ENCODE measurements at places on chromosomes 2 and 18. TPM values are rescaled to one million over a fixed set of nuclear protein-coding genes. Genes with fewer than 3 reads are reported as not detected.
A peak's percentile ranks its signal among the peaks of the same experiment; 100 is the strongest.

CCDC102B gene
- total RNA-seq, result 19.7 TPM

- H3K27ac ChIP-seq, result peak overlapping the region; percentile 88
- no peaks in the 10 kb centered on the region for H3K27me3 ChIP-seq
- no peaks in the 10 kb centered on the region for H3K36me3 ChIP-seq
- H3K4me1 ChIP-seq, result peaks cover 15% of the 10 kb centered on the region
Observed at GRCh38 chr2:26298286-26298637, 47.7 kb upstream of the SELENOI start.

- no peak overlapping the region for H3K4me3 ChIP-seq
- H3K4me1 ChIP-seq, result no peaks in the 10 kb centered on the region
- H3K36me3 ChIP-seq, result peaks cover 3% of the 10 kb centered on the region
- DNase-seq, result no peak
- no peak overlapping the region for H3K27ac ChIP-seq
Observed at GRCh38 chr18:36025025-36025424, 42.3 kb downstream of the RPRD1A start.

GRCh38 chr2:102080451-102081242 is 61.9 kb upstream of the IL1R1 start:
- H3K4me1 ChIP-seq, result peaks cover 17% of the 10 kb centered on the region
- H3K27me3 ChIP-seq, result no peaks in the 10 kb centered on the region
- no peak overlapping the region for H3K27ac ChIP-seq
- no peak for DNase-seq
- no peaks in the 10 kb centered on the region for H3K36me3 ChIP-seq
- H3K4me3 ChIP-seq, result no peak overlapping the region

GRCh38 chr18:25446972-25447371 is 95.0 kb upstream of the ZNF521 start:
- no peak overlapping the region for H3K27ac ChIP-seq
- no peaks in the 10 kb centered on the region for H3K27me3 ChIP-seq
- no peaks in the 10 kb centered on the region for H3K4me1 ChIP-seq
- H3K36me3 ChIP-seq, result no peaks in the 10 kb centered on the region
- H3K4me3 ChIP-seq, result no peak overlapping the region
- no peak for DNase-seq

SLC19A3 gene
- total RNA-seq, result 12.6 TPM

DNA sequence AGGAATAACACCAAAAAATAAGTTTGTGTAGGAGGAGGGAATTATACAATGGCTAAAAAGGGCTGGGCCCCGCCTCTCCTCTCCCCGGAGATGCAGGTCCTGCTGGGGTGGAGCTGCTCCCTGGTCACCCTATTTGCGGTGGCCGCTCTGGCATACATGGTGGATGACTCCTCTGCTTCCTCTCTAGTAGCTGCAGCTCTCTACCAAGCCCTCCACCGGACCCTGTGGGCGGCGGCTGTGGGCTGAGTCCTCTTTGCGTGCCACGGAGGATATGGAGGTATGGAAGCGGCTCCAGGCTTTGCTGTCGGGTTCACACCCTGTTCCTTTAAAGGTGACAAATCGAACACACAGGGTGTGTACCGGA is 77.1 kb upstream of the SEC11C start:
- no peak overlapping the region for H3K4me3 ChIP-seq
- H3K27ac ChIP-seq, result no peak overlapping the region
- H3K4me1 ChIP-seq, result no peaks in the 10 kb centered on the region

GRCh38 chr18:9354256-9354655 is 19.7 kb downstream of the TWSG1 start:
- H3K36me3 ChIP-seq, result no peaks in the 10 kb centered on the region
- no peak for DNase-seq
- H3K4me1 ChIP-seq, result no peaks in the 10 kb centered on the region
- no peak overlapping the region for H3K27ac ChIP-seq
- no peak overlapping the region for H3K4me3 ChIP-seq
- no peaks in the 10 kb centered on the region for H3K27me3 ChIP-seq

DSG4 gene
- not detected for total RNA-seq

DNA sequence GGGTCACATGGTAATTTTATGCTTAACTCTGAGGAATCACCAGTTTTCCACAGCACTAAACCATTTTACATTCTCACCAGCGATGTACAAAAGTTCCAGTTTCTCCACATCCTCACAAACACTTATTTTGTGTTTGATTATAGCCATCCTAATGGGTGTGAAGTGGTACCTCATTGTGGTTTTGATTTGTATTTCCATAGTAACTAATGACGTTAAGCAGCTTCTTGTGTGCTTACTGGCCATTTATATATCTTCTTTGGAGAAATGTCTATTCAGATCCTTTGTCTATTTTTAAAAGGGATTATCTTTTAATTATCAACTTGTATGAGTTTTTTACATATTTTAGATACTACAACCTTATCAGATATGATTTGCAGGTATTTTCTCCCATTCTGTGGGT is 42.0 kb downstream of the CCDC150 start:
- no peak overlapping the region for H3K27ac ChIP-seq
- no peak overlapping the region for H3K4me3 ChIP-seq
- no peaks in the 10 kb centered on the region for H3K36me3 ChIP-seq
- no peaks in the 10 kb centered on the region for H3K4me1 ChIP-seq

LIPG gene
- total RNA-seq, result 4.7 TPM

DNA sequence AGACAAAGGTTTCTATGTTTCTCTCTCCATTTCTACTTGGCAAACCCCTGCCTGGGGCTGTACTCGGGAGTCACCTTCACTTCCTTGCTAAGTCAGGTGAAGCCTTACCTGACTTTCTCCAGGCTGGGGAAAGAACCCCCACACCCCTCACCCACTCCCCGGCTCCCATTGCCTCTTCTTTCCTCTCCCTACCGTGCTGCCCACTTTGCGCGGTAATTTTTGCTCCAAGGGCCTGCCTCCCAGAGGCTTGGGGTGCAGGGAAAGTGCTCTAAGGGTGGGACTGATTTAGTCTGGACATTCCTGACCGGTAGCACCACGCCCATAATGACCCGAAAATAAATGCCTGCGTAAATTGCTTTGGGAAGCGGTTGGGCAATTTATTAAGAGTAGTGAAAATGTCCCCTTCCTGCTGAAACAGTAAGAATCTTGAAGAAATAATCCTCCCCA is 49.1 kb upstream of the ATP6V1B1 start:
- no peaks in the 10 kb centered on the region for H3K27me3 ChIP-seq
- no peak for DNase-seq
- H3K4me1 ChIP-seq, result peaks cover 30% of the 10 kb centered on the region
- H3K36me3 ChIP-seq, result no peaks in the 10 kb centered on the region
- no peak overlapping the region for H3K4me3 ChIP-seq

DNA sequence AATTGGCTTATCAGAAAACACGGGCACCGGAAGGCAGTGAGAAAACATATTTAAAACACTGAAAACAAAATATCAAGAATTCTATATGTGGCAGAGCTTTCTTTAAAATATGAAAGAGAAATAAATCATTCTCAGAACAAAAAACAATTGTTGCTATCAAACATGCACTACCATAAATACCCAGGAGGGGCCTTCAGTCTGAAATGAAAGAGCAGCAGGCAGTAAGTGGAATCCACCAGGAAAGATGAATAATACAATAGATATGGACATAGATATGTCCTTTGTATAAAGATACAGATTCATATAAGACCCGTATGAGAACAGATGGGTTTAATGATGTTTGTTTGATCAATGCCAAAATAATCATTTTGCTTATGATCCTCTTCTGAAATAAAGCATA is 142.0 kb downstream of the TMEM18 start:
- no peak for DNase-seq
- H3K27me3 ChIP-seq, result no peaks in the 10 kb centered on the region
- H3K4me1 ChIP-seq, result no peaks in the 10 kb centered on the region
- no peaks in the 10 kb centered on the region for H3K36me3 ChIP-seq
- H3K27ac ChIP-seq, result no peak overlapping the region

DNA sequence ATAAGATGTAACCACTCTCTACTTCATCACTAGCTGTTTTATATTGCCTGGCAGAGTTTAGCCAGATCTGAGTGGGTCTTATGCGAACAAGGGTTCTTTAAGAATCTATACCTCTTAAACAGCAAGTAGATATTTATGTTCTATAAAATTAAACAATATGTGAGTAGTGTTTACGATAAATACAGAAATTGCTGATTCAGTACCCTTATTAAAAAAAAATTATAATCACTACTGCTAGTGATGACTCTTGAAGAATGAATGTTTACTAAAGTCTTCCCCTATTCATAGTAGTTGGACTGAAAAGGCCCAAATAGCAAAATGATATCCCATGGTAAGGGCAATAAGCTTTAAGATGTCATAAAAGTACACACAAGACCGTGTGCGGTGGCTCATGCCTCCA is 98.7 kb upstream of the DTNB start:
- peaks cover 41% of the 10 kb centered on the region for H3K36me3 ChIP-seq
- no peak overlapping the region for H3K4me3 ChIP-seq
- no peaks in the 10 kb centered on the region for H3K27me3 ChIP-seq
- no peak for DNase-seq
- no peak overlapping the region for H3K27ac ChIP-seq

GRCh38 chr18:58257461-58257860 is 213.4 kb downstream of the NEDD4L start:
- H3K4me3 ChIP-seq, result no peak overlapping the region
- H3K4me1 ChIP-seq, result no peaks in the 10 kb centered on the region
- H3K36me3 ChIP-seq, result peaks cover 11% of the 10 kb centered on the region
- DNase-seq, result no peak

- H3K27me3 ChIP-seq, result no peaks in the 10 kb centered on the region
- DNase-seq, result peak; percentile 47
- no peak overlapping the region for H3K27ac ChIP-seq
Observed at GRCh38 chr2:102588213-102588939, 31.0 kb upstream of the SLC9A2 start.

SEPTIN10 gene
- total RNA-seq, result 60.8 TPM

PSMD14 gene
- total RNA-seq, result 56.2 TPM

- H3K4me1 ChIP-seq, result no peaks in the 10 kb centered on the region
- no peak overlapping the region for H3K4me3 ChIP-seq
- no peaks in the 10 kb centered on the region for H3K27me3 ChIP-seq
- DNase-seq, result no peak
- H3K36me3 ChIP-seq, result no peaks in the 10 kb centered on the region
- no peak overlapping the region for H3K27ac ChIP-seq
Observed at GRCh38 chr2:36539631-36540030, 58.3 kb downstream of the FEZ2 start.

GRCh38 chr18:79826966-79827365 is 29.2 kb downstream of the KCNG2 start:
- H3K27me3 ChIP-seq, result no peaks in the 10 kb centered on the region
- no peak for DNase-seq
- no peak overlapping the region for H3K4me3 ChIP-seq
- no peak overlapping the region for H3K27ac ChIP-seq

GKN1 gene
- total RNA-seq, result not detected

DNA sequence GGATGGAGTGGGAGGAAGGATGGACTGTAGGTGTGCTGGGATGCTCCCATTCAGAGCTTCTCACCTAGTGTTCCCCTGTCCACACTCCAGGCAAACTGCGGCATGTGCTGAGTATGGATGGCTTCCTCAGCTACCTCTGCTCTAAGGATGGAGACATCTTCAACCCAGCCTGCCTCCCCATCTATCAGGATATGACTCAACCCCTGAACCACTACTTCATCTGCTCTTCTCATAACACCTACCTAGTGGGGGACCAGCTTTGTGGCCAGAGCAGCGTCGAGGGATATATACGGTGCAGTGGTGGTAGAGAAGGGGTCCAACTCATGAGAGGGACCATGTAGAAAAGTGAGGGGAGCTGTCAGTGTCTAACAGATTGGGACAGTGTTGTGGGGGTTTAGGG is 20.2 kb downstream of the PLCD4 start:
- H3K27ac ChIP-seq, result no peak overlapping the region
- H3K4me3 ChIP-seq, result no peak overlapping the region
- DNase-seq, result no peak
- H3K4me1 ChIP-seq, result no peaks in the 10 kb centered on the region
- no peaks in the 10 kb centered on the region for H3K36me3 ChIP-seq

DNA sequence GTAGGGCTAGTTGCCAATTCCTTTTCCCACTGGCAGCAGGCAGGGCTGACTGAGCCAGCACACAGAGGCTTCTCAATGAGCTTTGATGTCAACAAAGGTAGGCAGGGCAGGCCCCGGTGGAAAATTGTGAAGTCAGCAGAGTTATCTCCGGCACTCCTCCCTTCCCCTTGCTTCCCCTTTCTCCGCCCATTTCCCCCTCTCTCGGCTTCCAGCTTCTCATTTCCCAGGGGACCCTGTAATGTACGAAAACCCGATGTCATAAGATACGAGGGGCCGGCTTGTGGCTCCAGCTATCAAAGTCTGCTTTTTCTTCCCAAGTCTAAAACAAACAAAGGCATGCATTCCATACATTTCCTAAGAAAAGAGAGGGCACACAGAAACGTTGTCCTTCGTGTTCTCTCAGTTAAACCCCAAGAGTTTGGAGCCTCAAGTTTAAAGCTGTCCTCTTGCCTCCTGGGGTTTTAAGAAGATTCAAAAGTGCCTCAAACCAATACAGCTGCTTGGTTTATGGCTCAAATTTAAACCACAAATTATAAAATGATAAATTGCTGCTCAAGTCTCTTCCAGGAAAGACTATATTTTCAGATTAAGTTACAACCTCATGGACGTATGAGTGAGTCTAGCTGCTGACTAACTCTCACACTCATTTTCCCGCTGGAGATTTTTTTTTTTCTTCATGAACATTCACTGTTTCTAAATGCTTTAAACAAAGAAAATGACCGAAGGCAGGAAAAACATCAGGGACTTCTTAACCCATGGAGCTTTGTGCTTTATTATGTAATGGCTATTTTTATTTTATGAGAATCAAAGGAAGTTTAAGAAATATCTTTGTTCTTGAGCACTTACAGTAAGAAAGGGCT is 27.2 kb upstream of the EML4 start:
- DNase-seq, result peak; percentile 78
- H3K36me3 ChIP-seq, result no peaks in the 10 kb centered on the region
- H3K4me1 ChIP-seq, result peaks cover 52% of the 10 kb centered on the region
- peak overlapping the region; percentile 8 for H3K4me3 ChIP-seq
- H3K27me3 ChIP-seq, result no peaks in the 10 kb centered on the region

GRCh38 chr2:216735086-216735485 is 39.7 kb upstream of the IGFBP5 start:
- H3K27me3 ChIP-seq, result no peaks in the 10 kb centered on the region
- no peak overlapping the region for H3K4me3 ChIP-seq
- H3K27ac ChIP-seq, result no peak overlapping the region
- no peak for DNase-seq

DNA sequence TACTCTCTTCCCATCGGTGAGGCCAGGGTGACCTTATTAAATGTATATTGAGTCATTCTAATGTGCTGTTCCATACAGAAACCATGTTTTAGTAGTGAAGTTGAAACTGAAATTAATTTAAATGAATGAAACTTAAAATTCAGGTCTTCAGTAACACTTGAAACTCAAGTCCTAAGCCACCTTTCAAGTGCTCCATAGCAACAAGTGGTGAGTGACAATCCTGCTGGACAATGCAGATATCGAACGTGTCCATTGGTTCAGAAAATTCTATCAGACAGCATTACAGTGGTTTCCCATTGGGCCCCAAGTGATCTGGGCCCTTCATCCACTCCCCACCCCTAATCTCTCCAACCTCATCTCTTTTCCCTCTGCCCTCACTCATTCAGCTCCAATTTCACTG is 48.7 kb downstream of the HNMT start:
- no peaks in the 10 kb centered on the region for H3K36me3 ChIP-seq
- no peak overlapping the region for H3K4me3 ChIP-seq
- H3K27ac ChIP-seq, result no peak overlapping the region
- no peaks in the 10 kb centered on the region for H3K27me3 ChIP-seq
- no peaks in the 10 kb centered on the region for H3K4me1 ChIP-seq

GRCh38 chr2:120445449-120446143 is 99.7 kb downstream of the INHBB start:
- no peak overlapping the region for H3K27ac ChIP-seq
- H3K4me3 ChIP-seq, result no peak overlapping the region
- no peaks in the 10 kb centered on the region for H3K36me3 ChIP-seq
- no peaks in the 10 kb centered on the region for H3K27me3 ChIP-seq
